Esophagus muscularis mucosa (tissue), 4 donors: ENCODE measurements at places on chromosomes 3 and 15.
A peak's percentile ranks its signal among the peaks of the same experiment; 100 is the strongest.

DNA sequence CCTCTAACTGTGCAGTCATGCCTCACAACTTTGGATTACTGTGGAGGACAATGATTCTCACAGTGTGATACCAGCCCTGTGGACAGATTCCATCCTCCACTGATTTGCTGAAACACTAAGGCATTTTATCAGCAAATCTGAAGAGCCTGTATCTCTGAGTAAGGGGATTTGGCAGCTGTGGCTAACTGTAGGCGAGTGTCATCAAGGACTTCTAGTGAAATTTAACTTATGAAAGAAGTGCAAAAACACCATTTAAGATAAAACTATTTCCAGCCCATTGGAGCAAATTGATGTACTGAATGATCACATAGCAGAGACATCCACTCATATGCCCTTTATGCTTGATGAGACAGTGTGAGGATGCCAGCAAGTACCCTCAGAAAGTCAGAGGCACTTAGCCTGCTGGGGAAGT lies 13.9 kb upstream of the TMPRSS7 start:
- DNase-seq: no peak

- peak; percentile 66 for DNase-seq
Measured at GRCh38 chr3:60743631-60744164, 507.6 kb downstream of the FHIT start.

DNA sequence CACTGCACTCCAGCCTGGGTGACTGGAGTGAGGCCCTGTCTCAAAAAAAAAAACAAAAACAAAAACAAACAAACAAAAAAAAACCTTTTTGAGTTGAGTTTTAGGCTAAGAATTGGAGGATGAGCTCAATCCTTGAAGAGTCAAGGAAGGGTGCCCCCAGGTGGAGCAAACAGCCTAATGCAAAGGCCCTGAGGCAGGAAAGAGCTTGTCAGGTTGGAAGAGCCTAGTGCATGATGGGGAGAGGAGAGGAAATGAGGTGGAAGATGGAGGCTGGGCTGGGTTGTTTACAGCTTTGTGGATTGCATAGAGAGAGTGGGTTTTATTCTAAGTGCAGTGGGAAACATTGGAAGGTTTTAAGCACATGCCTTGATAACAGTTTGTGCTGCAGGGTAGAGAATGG lies 2.1 kb upstream of the SNX22 start:
- no peak for DNase-seq

DNA sequence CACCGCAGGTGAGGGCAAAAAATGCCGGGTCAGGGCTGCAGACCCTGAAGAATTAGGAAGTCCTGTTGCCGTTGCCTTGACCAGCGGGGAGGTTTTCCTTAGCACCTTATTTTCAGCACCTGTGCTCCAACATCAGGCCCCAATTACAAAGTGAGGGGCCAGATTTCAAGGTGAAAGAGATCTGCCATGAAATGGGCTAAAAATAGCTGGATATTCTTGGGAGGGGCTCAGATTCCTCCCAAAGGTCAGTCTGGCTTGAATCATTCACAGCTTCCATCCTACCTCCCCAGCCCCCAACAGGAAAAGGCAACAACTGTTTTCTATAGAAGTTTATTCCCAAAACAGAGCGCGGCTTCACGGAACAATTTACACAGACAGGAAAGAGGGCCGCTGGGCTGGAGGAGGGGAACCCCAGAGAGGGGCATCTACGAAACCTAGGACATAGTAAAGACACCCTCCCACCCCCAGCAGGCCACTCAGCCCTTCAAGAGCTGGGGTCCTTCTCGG lies 941 bp upstream of the SLC26A6 start:
- DNase-seq: no peak

- DNase-seq: no peak
Measured at GRCh38 chr15:95302206-95302605, 1028.3 kb upstream of the NR2F2 start.

DNA sequence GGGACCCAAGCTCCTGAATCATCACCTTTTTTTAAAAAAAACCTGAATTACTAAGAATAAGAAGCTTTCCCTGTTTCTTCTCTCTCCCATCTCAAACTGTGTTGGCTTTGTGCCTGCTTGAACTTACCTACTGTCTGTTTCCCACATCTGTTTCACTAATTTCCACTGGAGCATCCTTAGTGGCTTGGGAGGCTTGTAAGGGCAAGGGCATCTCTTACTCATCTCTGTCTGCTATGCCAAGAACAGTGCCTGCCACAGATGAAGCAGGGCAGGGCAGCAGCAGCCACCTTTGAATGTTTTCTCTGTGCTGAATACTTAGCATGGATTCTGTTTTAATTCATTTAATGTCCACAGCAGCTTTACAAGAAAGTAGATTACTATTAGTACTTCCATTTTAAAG lies 42.3 kb downstream of the SNRK start:
- no peak for DNase-seq

- DNase-seq: no peak
Measured at GRCh38 chr3:152257563-152258035, 11.1 kb upstream of the MBNL1 start.

- no peak for DNase-seq
Measured at GRCh38 chr15:100923902-100924301, 4.7 kb downstream of the LRRK1 start.

GRCh38 chr3:128494367-128494650 lies 1.3 kb upstream of the GATA2 start:
- no peak for DNase-seq

DNA sequence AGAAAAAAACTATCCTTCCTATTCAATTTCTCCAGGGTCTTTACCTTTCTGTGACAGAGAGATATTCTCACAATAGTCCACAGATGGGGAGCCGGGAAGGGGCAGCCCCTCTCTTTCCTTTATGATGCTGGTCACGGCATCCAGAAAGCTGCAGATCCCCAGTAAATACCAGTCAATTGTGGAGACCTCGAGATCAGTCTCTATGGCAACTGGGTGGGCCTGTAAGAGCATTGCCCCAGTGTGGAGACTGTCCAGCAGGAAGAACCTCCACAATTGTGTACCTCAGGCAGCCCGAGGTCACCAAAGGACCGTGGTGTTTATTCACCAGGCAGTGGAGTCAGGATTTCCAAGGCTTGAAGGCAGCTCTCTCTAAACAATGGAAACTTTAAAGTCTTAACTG lies 291.2 kb downstream of the NTRK3 start:
- DNase-seq: no peak

- no peak for DNase-seq
Measured at GRCh38 chr3:135621184-135621920, 344.2 kb upstream of the PPP2R3A start.

GRCh38 chr15:91908391-91908790 lies 54.9 kb downstream of the SLCO3A1 start:
- DNase-seq: no peak

DNA sequence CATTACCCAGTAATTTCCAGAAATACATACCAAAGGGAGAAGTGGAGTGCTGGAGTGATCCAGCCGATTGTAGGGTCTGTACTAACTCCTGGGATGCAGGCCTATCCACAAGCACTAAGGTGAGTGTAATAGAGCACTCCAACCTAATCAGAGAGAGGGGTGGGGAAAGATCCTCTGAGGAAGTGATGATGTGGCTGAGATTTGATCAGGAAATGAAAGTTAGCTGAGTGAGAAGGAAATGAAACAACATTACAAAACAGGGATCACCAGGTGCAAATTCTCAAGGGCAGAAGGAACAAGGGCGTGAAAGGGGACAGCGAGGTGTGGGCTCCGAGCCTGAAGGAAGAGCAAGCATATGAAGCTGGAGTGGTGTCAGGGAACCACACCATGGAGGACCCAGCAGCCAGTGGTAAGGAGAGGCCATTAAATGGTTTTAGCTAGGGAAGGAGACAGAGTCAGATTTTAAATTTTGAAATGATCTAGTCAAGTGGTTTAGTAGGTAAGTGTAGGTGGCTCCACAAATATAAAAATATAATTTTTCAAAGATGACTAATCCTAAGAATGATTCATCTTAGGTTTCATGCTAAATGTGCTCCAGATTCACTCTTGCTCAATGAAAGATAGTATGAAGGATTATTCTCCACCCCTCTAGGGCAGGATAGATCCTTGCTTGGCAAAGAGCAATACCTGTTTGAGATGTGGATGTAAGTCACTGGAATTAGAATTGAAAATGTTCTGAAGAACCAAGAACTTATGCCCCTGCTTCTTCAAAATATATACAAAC lies 348.7 kb downstream of the TBL1XR1 start:
- no peak for DNase-seq

DNA sequence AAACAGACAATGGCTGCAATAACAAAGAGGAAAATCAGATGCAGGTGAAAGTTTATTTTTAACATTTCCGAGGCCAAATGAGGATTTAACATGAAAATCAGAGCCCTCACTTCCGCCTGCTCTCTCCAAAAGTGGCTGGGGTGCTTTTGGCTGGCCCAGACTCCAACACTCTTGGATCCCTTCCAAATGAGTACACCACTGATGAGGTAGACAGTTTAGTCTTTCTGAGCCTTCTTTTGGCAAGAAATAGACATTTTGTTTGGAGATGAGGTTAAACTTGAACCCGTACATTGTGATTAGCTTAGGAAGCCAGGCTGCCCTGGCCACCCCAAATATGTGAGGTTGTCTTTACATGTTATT lies 51.0 kb upstream of the TRA2B start:
- no peak for DNase-seq

DNA sequence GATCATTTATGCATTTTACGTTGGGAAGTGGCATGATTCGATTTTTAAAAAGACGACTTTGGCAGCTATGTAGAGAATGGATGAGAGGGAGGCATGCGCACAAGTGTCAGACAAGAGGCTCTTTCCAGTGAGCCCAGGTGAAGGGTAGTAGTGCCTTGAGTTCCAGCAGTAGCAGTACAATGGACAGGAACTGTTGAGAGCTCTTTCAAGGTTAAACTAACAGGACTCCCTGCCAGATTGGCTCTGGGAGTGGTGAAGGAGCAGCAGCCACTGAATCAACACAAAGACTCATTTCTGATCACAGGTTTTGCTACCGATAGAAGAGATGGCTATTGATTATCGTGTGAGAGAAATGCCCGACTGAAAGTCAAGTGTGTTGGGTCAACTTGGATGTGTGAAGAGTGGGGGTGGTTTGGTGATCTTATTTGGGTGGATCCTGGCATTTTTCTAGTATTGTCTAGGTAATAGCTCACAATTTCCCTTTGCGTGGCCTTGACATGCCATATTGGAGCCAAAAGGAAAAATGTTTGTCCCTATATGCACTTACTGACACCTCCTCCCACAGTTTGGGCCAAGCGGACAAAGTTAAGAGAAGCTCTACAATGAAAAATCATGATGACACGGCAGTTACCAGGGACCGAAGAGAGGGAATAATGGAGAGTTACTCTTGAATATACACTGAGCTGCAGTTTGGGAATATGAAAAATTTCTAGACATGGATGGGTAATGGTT lies 81.6 kb upstream of the MDFIC2 start:
- DNase-seq: no peak

GRCh38 chr15:94844538-94845389 lies 613.4 kb downstream of the MCTP2 start:
- DNase-seq: no peak

DNA sequence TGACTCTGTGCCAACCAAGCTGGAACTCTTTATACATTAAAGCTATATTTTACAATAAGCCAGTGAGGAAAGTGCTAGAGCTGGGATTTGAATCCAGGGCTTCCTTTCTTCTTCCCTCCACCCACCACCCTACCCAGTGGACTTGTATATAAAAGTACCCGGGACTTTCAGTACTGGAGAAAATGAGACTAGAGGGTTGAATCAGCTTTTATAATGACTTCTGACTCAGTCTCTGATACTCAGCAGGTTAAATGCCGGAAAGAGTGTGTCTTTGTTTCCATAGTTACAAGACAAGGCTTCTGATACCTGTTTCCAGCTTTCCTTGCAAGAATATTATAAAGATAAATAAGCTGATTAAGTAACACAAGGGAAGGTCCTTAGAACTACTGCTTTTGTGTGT lies 80.9 kb downstream of the FRMD4B start:
- DNase-seq: no peak

DNA sequence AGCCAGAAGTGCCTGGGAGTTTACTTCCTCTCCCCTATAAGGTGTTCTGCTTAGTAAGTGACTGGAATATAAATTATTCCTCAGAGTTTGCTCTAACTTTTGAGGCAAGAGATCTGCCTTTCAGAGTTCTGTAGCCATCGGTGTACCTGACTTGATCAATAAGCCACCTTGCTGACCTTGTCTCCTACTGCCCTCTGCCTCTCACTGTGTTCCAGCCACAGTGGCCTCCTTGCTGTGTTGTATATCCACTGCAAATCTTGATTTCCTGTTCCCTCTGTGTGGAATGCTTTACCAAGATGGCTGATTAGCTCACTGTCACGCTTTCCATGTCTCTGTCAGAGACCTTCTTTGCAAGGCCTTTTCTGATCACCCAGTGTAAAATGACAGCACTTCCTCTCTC lies 442.4 kb downstream of the SQOR start:
- no peak for DNase-seq

DNA sequence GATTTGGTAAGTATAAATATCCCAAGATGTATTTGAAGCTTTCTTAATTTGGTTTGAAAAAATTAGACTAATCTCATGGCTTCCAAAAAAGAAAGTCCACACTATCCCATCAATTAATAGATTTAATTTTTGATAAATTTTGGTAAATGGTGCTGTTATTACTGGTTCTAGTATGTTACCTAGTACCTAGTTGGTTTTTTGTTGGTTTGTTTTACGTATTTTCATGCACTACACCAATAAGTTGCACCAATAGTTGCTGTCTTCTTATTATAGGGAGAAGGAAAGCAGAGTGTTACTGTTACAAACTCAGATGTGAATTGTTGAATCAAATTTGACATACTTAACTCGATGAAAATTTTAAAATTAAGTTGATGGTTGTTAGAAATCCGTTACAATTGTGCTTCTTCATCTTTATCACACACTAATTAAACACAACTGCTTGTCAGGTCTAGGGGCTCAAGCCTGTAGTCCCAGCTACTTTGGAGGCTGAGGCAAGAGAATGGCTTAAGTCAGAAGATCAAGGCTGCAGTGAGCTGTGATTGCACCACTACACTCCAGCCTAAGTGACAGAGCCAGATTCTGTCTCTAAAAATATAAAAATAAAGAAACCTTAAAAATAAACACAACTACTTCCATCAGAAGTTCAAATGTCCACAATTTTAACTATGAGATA lies 23.1 kb upstream of the MBNL1 start:
- DNase-seq: no peak

- peak; percentile 74 for DNase-seq
Measured at GRCh38 chr15:68303560-68304436, 26.3 kb downstream of the FEM1B start.

DNA sequence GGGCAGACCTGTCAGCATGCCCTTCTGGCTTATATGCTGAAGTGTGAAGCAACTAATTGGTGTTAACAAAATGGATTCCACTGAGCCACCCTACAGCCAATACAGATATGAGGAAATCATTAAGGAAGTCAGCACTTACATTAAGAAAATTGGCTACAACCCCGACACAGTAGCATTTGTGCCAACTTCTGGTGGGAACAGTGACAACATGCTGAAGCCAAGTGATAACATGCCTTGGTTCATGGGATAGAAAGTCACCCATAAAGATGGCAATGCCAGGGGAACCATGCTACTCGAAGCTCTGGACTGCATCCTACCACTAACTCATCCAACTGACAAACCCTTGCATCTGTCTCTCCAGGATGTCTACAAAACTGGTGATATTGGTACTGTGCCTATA lies 9.4 kb downstream of the PIK3CB start:
- DNase-seq: no peak

GRCh38 chr3:13886593-13887129 lies 6.8 kb upstream of the WNT7A start:
- peak; percentile 81 for DNase-seq
